ENCODE measurements at places on chromosomes 16 and 17. TPM values are rescaled to one million over a fixed set of nuclear protein-coding genes. Genes with fewer than 3 reads are reported as not detected.

ZNF200 gene
- total RNA-seq = 11.6 TPM

KPNB1 gene
- total RNA-seq = 394 TPM

DNAH2 gene
- total RNA-seq = not detected

NPIPA2 gene
- total RNA-seq = 0.28 TPM

KRTAP17-1 gene
- not detected for total RNA-seq

UMOD gene
- not detected for total RNA-seq

KCNJ18 gene
- total RNA-seq = not detected

QPRT gene
- total RNA-seq = 0.28 TPM

KRT14 gene
- total RNA-seq = 0.85 TPM

FNDC8 gene
- not detected for total RNA-seq

GRAP gene
- total RNA-seq = 150 TPM

KRT33B gene
- not detected for total RNA-seq

NOXO1 gene
- not detected for total RNA-seq

KRT222 gene
- total RNA-seq = 0.34 TPM

RPS2 gene
- total RNA-seq = 1,669 TPM
